EL (cell line): ENCODE measurements at places on chromosomes 13 and 19.

DNA sequence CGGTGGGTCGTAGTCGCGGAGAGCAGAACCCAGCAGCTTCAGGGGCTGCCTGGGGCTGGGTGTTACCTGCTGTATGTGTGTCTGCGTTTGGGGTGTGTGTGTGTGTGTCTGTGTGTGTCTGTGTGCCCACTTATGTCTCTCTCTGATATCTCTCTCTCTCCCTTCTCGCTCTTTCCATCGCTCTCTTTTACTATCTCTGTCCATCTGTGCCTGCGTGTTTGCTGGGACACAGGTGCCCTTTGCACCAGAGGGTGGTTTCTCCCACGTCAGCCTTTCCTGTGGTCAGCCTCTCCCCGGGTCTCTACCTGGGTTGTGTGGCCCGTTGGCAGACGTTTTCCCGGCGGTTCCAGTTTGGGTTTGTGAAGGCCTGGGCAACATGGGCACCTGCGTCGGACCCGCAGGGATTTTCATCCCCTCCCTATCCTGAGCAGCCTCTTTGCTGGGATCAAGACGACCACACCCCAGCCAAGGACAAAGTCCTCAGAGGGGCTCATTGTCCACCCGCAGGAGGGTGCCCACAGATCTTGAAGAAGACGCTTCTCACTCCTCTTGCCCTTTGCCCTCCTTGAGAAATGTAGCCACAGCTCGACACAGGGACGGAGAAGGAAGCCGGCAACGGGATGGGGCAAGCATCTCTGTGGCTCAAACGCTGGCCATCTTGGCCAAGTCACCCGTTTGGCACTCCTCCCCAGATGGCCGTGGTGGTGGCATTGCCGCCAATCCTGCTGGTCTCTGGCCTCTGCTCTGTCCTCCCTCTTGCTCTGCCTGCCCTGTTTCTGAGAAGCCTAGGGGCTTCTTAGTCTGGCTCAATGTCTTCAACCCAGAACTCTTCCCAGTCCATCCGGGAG, 43.3 kb downstream of the ZNF146 start:
- no peak for DNase-seq

GRCh38 chr13:23480324-23480723, 46.8 kb upstream of the SACS start:
- DNase-seq, result no peak

GRCh38 chr13:111033172-111034130, 81.7 kb upstream of the ARHGEF7 start:
- DNase-seq, result no peak

GRCh38 chr19:53101518-53101917, 1.7 kb downstream of the ZNF160 start:
- peak; percentile 48 for DNase-seq

DNA sequence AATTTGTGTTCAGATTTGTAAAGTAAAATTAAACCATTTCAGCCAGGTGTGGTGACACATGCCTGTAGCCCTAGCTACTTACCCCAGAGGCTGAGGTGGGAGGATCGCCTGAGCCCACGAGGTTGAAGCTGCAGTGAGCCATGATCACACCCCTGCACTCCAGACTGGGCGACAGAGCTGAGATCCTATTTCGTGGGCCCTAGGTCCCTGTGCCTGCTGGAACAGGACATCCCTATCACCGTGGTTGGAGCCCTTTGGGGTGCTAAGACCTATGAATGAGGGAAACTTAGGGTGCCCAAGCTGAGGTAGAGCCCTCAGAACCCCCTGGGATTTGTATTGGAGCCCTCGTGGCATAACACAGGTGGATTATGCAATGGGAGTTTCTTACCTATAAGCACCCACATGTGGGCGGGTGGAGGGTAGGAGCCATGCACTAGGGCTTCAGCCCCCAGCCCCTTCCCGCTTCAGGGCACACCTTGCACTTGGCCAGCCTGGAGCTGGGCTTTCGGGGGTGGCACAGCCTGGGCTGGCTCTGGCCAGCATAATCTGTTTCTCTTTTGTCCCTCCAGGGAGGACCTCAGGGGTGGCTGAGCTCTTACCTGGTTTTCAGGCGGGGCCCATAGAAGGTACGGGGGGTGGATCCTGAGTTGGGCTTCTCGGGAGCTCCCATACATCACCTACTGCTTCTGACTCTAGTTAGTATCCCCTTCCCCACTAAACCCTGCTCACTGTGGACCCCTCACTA, 7.2 kb upstream of the USF2 start:
- no peak for DNase-seq

- no peak for DNase-seq
Observed at GRCh38 chr13:111213964-111214726, 99.0 kb downstream of the ARHGEF7 start.
